ENCODE measurements at places on chromosomes 11 and 22.

DNA sequence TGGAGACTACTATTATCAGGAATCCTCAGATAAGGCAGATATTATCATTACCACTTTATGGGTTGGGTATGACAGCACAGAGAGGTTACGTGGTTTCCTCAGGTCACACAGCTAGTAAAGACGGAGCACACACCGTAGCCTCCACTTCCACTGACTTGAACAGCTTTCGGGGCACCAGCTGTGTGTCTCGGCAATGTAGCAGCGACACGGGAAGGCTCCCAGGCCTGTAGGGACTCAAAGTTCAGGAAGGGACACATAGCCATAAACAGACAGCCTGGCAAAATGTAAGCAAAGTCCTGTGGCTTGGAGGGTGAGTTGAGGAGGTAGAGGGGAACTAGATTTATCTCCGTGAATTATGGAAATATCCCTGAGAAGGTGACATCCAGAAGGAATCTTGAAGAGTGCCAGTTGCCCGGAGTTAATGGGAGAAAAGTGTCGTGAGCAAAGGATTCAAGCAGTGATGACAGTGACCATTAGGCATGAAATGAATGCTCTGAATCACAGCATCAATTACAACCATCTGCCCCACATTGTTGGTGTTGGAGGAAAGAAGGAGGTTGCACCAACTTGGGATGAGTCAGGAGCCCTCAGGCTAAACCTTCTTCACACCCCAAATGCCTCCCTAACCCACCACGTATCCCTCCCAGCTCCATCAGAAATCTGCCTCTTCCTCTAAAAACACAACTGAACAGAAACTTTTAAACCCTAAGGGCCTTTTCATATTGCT, 106.7 kb upstream of the ASPHD2 start:
- no peak for DNase-seq

GRCh38 chr22:22431271-22432220, 77.0 kb downstream of the ZNF280B start:
- DNase-seq: no peak

GRCh38 chr22:17213976-17214375, 5.3 kb downstream of the ADA2 start:
- no peak for DNase-seq

DNA sequence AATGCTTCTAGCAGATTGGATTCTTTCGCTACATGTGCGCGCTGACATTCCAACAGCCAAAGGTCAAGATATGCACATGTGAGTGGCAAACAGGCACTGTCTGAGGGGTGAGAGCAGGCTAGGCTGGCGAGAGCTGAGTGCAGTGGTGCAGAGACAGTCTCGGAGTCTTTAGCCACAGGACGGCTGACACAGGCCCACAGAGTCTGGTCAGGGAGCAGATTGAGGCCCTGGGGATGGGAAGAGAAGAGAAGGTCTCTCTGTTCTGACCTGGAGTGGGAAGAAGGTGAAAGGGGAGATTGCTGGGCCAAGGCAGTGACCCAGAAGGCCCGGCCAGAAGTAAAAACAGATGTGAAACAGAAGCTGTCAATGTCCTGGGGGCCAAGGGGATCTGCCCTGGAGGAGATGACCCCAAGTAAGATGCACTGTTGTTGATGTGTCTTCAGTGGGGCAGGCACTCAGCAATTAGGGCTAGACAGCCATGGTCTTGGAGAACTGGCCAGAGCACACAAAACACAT, 197.8 kb downstream of the ETS1 start:
- no peak for DNase-seq
